ENCODE measurements at places on chromosomes 12 and 14.

GRCh38 chr12:123595729-123596128 lies 6.2 kb upstream of the DDX55 start:
- no peak for DNase-seq

DNA sequence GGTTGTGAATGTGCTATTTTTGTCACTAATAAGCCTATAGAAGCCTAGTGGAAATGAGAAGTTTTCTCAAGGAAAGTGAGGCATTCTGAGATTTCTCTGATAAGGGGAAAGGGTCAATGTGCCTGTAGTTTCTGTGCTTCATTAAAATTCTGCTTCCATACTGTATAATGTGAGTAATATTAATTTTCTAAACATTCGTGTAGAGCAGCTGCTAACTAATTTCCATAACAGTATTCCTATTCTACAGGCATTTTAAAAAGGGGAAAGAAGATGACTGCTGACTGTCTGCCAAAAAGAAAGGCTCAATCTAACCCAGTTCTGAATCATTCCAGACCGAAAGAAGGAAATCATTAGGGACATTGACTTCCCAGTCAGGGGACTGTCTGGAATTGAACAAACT lies 293.3 kb upstream of the TMPO start:
- no peak for DNase-seq

GRCh38 chr14:101047326-101047725 lies 143.8 kb upstream of the RTL1 start:
- no peak for DNase-seq

- no peak for DNase-seq
Measured at GRCh38 chr12:29521951-29522350, 24.5 kb upstream of the OVCH1 start.

- no peak for DNase-seq
Measured at GRCh38 chr14:23013054-23013748, 3.3 kb upstream of the C14orf93 start.

DNA sequence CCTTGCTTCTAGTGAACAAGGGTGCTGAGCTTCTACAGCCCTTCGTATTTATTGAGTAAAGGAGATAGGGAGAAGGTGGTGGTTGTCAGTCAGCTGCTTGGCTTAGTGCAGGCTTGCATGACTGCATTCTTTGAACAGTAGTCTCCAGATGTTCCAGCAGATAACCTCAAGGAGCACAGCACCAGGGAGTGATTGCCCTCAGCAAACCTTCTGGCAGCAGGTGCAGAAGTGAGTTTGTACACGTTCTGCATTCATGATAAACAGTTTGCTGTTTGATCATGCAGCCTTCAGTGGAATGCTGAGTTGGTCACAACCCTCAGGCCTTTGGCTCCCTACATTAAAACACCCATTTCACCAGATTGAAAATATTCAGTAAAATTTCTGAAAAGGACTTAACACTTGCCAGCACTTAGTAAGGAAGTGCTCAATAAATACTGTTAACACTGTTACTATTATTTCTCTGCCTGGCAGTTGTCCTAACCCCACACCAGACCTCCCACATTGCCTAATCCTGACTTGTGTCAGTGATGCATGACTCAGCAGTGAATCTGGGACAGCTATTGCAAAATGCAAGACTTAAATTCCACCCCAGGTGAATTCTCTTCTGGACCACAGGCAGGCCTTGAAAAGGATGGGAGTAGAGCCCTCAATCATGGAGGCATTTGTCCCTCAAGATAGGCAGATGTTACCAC lies 18.9 kb upstream of the CARMIL3 start:
- no peak for DNase-seq

DNA sequence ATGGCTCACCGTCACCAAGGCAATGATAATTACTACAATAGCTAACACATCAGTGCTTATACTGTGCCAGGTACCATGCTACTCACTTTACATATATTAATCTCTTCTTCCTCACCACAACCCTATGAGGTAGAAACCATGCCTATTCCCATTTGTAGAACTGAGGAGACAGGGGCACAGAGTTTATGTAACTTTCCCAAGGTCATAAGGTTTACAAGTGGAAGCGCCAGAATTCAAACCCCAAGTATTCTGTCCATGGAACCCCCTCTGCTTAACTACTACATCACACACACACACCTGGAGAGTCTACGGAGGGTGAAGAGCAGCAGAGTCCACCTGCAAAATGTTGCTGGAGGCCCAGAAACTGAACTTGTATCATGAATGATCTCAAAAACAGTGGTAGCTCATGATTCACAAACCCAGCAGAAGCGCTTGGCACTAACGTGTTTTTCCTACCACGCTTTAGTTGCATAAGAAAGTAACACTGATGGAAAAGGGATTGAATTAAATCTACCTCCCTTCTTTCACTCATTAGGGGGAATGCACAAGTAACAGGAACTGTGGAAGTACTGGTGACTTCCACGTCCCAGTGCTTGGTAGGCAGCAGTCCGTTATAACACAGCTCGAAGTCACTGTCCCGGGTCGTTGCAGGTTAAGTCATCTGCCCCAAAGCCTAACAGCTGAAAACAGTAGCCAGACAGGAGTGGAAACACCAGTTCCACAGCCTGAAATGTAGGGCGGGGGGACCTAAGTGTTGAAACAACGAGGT lies 2.0 kb downstream of the ITPR2 start:
- DNase-seq: peak; percentile 73

- DNase-seq: no peak
Measured at GRCh38 chr12:1234073-1234472, 243.1 kb downstream of the ERC1 start.

GRCh38 chr12:98064501-98064900 lies 450.9 kb upstream of the TMPO start:
- DNase-seq: no peak

DNA sequence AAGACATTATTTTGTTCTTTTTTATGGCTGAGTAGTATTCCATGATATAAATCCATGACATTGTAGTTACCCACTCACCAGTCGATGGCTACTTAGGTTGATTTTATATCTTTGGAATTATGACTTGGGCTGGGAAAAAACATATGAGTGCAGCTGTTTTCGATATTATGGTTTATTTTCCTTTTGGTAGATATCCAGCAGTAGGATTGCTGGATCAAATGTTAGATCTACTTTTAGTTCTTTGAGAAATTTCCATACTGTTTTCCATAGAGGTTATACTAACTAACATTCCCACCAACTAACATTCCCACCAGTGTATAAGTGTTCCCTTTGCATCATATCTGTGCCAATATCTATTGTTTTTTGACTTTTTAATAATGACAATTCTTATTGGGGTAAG lies 29.9 kb upstream of the PTPRR start:
- DNase-seq: no peak

DNA sequence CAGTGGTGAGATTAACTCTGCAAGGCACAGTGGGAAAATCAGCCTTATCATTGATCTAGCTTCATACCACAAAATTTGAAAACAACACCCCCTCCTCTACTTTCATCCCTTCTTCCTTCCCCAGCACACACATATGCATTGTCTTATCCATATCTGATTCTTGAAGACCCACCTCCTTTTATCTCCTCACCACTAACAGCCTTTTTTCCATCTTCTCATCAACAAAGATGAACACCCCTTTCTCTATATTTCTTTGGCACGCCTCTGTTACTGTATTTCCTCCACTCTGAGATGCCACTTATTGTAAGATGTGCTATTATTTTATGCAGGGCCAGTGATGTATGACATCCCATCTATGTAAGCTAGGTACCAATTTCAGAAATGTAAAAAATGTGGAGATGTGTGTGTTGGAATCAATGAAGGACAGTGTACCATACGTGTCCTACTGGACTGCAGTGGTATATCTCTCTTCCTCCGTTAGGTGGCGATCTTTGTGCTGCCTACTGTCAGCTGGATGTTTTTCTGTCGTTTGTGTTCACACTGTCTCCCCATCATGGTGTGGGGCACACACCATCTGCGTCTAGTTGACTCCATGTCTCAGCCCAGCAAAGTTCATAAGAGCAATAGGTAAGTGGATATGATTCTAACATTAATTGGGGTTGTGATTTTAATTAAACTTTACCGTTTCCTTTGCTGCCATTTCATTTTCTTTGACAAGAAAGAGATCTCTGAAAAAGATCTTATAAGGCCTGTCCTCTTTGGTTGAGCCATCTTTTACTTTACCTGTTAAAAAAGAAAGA lies 24.0 kb downstream of the CCDC38 start:
- peak; percentile 78 for DNase-seq

GRCh38 chr14:68696721-68697495 lies 96.0 kb downstream of the ZFP36L1 start:
- no peak for DNase-seq

DNA sequence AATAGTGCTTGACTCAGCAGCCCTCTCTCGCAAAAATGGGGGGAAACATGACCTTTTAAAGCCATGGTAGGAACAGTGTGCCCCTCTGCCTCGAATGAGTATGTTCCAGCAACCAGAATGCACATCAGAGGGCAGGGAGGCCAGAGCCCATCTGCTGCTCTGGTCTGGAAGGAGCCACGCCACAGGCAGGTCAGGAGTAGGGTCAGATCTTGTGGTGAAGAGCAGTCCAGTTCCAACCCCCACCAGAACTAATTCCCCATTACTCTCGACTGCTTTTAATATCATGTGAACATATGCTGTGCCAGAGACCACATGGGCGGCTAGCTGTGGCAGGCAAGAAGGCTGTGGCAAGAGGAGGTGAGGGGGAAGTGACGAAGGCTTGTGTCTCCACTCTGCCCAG lies 34.6 kb upstream of the TMX1 start:
- no peak for DNase-seq

DNA sequence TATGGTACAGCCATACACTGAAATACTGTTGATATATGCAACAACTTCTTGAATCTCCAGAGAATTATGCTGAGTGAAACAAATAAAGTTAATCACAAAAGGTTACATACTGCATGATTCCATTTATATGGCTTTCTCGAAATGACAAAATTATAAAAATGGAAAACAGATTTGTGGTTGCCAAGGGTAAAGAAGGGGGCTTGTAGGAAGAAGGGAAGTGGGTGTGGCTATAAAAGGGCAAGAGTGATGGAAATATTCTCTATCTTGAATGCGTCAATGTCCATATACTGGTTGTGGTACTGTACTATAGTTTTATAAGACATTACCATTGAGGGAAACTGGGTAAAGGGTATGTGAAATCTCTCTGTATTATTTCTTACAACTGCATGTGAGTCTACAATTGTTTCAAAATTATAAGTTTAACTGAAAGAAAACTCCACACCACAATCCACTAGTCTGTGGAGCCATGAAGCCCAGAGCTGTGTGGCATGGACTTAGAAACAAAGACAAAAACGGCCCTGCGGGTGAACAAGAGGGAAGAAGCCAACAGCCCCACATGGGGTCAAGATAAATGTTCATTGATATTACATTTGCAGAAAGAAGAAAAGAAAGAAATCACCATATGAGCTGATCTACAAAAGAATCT lies 18.3 kb upstream of the TSPAN11 start:
- DNase-seq: no peak

- DNase-seq: no peak
Measured at GRCh38 chr12:27537855-27538675, 14.1 kb downstream of the PPFIBP1 start.

DNA sequence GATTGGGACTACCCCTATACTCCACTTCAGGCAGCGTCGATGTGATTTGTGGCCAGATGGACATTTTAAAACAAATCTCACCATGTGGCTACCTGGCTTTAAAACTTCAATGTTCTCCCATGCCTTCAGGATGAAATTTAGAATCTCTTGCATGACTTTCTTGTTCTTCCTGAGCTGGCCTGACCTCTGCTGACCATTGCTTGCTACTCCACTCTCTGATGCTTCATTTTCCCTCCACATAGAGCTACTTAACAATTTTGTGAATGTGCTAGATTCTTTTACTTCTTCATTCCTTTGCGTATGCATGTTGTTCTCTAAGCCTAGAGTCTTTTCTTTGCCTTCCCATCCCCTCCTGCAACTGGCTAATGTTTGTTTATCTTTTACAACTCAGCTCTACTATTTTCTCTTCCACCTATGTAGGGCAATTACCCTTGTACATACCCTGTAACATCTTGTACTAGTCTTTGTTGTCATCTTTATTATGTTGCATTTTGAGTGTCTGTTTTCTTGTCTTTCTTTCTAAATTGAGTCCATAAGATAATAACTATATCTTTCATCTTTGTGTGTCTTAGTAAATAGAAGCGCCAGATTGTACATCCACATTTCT lies 41.2 kb downstream of the YLPM1 start:
- DNase-seq: peak; percentile 47

GRCh38 chr12:6547987-6548386 lies 7.9 kb downstream of the IFFO1 start:
- no peak for DNase-seq

DNA sequence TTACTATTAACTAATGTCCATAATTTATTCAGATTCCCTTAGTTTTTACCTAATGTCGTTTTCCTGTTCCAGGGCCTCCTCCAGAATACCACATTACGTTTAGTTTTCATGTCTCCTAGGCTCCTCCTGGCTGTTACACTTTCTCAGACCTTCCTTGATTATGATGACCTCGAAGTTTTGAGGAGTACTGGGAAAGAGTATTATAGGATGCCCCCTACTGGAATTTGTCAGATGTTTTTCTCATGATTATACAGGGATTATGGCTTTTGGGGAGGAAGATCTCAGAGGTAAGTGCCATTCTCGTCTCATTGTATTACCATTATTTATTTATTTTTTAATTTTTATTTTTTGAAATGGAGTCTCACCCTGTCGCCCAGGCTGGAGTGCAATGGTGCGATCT lies 17.7 kb upstream of the C1S start:
- peak; percentile 37 for DNase-seq

DNA sequence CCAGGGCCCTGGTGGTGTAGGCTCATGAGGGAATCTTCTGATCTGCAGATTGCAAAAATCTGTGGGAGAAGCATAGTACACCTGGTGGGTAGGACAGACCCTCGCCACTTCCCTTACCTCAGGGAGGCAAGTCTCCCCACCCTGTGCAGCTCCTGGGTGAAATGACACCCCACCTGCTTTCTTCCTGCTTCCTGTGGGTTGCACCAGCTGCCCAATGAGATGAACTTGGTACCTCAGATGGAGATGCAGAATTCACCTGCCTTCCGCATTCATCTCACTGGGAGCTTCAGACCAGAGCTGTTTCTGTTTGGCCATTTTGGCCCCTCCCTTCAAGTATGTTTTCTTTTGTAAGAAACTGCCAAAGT lies 4.7 kb downstream of the CLEC2D start:
- peak; percentile 47 for DNase-seq

GRCh38 chr14:87139299-87139698 lies 853.7 kb downstream of the GALC start:
- no peak for DNase-seq

- no peak for DNase-seq
Measured at GRCh38 chr12:32252199-32253073, 145.8 kb downstream of the BICD1 start.

DNA sequence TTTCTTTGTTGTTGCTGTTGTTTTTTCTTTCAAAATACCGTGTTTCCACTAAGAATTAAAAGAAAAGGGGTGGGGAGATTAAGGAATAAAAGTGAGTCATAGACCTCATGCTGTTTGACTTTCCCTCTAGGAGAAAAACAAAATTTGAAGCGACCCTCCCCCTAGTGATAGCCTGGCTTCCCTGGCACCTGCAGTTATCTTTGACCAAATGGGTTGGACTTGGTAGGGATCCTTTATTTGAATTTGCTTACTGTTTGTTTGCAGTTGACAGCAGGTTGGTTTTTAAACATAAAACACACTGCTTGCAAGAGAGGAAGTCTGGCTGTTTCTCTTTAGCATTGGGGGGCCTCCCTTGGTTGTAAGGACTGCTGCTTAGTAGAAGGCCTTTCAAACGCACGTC lies 14.0 kb downstream of the OTX2 start:
- no peak for DNase-seq

GRCh38 chr12:127401005-127401404 lies 866.0 kb upstream of the TMEM132C start:
- no peak for DNase-seq
